ENCODE measurements at places on chromosomes 12 and 14.

GRCh38 chr12:12881151-12881909, 10.0 kb upstream of the GPRC5A start:
- no peak for DNase-seq

DNA sequence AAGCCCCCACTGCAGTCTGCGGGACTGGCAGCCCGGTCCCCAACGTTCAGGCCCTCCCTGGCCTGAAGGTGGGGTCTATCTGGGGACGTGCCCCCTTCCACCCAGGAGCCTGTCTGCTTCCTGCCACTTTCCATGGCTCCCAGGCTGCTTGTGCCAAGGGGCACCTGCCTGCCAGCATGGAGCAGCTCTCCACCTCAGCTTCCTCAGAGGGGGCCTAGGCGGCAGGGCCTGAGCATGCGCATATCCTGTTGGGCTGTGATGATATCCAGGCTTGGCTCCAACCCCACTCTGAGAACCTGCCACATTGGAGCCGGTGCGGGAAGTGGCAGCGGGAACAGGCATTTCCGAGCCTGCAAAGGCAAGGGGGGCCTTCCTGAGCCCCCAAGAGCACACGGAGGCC, 57.4 kb downstream of the FUT8 start:
- DNase-seq: no peak

- DNase-seq: no peak
Measured at GRCh38 chr14:63297372-63298063, 21.2 kb downstream of the GPHB5 start.

DNA sequence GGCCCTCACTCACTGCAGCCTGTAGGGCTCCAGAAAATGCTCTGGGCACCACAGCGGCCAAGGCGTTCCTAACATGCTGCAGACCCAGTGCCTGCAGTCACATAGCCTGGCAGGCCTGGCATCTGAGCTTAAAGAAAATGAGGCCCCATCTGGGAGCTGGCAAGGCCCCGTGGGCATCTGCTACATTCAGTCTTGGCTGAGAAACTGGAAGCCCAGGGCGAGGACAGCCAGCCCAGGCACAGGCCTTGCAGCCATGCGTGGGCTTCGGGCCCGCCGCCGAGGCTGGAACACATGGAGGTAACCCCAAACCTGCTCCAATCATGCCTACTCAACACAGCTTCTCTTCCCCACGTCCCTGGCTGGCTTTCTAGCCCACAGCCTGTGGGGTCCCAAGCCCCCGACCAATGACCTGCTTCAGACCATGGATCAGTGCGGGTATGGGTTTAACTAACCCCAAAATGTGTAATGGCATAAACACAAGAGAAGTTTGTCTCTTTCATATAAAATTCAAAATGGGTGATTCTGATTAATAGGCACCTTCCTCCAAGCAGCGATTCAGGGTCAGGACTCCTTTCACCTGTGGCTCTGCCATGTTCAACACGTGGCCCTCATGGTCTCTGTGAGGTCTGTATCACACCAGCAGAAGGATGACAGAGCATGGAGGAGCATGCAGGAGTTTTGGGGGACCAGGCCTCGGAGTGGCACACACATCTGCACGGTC, 6.4 kb downstream of the NGB start:
- DNase-seq: no peak

DNA sequence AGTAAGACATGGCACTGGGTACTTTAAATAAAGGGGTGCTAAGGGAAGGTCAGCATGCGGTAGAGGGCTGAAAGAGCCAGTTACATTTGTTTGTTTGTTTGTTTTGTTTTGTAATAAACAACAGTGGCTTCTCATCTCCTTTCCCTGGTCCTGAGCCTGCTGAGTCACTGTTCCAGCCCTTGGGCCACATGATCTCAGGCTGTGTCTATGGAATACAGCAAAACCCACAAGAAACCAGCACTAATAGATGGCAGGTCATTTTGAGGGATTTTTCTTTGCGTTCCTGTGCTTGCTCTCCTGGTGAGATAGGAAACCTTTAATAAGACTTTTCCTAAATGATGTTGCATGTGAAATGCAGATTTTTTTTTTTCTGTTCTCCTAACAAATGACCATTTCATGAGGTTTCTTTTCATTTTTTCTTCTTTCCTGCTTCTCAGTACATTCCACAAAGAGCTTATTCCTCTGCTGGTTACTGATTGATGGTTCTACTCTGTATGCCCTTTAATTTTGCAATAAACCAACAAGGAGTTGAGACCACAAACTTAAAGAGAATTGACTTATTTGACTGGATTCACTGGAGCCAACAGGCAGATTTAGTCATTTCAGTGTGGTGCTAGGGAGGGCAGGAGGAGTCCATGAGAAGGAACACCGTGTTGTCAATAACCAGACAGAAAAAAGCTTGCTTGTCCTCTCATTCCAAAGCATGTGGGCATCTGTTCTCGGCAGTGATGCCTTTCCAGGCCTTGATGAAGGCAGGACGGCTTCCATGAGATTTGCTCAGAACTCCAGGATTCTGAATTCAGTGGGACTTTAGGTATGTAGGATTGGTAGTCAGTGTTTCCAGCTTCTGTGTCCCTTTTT, 459.2 kb downstream of the RAD51B start:
- DNase-seq: no peak

GRCh38 chr12:131863711-131864396, 30.6 kb upstream of the ULK1 start:
- DNase-seq: no peak

GRCh38 chr14:69208666-69209065, 17.4 kb downstream of the EXD2 start:
- DNase-seq: no peak

GRCh38 chr12:13691598-13691997, 289.8 kb downstream of the GRIN2B start:
- DNase-seq: no peak

GRCh38 chr14:76765461-76765931, 4.2 kb downstream of the VASH1 start:
- DNase-seq: no peak

GRCh38 chr14:101134161-101134631, 230.7 kb upstream of the RTL1 start:
- no peak for DNase-seq

DNA sequence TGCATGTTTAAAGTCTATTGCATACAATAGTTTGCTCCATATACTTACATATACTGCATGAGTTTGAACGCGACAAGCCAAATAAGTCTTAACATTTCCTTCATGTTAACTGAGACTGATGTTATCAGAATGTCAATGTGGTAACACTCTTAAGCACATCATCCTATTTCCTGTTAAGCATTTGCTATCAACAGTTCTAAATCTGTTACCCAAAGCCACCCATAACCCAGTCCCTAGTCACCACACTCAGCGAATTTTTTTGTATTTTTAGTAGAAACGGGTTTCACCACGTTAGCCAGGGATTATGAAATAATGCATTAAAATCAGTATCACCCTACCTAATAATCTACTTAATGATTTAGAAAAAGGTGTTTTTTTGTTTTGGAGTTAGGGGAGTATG, 39.4 kb downstream of the HNRNPC start:
- DNase-seq: no peak

DNA sequence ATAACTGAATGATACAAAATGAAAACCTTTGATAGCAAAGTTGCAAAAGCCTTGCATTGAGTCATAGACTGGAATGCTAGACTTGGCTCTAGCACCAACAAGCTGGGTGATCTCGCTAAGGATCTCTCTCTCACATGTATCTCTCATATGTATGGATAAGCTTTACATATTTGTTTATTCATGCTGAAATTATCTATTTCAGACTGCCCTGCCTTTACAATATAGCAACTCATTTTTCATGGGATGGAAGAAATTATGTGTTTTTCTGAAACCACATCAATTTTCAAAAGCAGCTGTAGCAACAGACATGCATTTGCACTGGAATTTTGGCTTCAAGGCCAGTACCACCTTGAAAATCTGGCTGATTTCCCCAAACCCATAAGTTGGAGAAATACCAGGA, 11.4 kb downstream of the RERG start:
- no peak for DNase-seq

DNA sequence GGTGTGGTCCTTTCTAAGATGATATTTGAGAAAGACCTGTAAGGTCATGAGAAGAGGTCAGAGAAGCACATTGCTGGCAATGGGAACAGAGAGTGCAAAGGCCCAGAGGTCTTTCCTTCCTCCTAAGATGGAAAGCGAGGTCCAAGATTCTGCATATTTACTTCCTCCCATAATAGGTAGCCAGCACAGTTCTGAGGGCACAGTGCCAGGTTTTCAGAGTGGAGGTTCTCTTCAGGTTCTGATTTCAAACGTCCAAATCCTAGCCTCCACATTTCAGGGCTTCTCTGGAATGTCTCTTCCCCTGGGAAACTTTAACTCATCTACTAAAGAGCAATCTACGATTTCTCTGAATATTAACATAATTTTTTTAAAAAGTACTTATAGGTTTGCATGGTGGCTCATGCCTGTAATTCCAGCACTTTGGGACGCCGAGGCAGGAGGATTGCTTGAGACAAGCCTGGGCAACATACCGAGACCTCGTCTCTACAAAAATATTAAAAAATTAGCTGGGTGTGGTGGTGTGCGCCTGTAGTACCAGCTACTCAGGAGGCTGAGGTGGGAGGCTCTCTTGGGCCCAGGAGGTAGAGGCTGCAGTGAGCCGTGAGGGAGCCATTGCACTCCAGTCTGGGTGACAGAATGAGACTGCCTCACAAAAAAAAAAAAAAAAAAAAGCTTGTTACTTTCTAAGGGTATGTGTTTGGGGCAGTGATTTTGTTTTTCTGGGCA, 526 bp upstream of the MRPL42 start:
- DNase-seq: no peak

- peak; percentile 35 for DNase-seq
Measured at GRCh38 chr14:39491134-39491571, 58.9 kb upstream of the FBXO33 start.

- DNase-seq: no peak
Measured at GRCh38 chr12:110849221-110849620, 2.4 kb downstream of the CCDC63 start.

DNA sequence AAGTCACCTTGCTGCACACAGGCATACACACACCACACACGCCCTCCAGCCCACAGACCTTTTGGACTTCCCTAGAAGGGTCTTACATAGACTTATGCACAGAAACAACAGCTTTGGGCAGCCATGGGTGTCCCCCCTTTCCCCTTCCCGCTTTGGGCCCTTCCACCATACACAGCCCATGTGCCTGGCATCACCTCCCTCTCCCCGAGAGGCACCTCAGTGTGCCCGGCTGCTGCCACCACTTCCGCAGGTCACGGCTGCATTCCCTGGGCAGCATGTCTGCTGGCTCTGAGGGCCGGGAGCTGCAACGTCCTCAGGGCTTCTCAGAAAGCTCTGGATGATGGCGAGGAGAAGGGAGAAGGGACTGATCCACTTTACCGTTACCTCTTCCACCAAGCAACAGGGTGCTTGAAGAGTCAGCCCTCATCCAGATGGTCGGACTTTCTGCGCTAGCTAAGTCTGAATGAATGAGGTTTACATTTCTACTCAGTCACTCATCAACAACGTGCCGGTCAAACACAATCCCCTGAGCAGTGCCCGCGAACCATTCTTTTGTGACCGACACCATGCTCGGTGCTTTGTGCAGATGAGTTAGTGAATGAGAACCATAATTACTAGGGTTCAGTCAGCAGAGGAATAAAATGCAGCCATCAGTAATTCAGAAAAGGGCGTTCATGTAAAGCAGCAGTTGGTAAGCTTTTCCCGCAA, 72.2 kb upstream of the BCL11B start:
- DNase-seq: no peak

- no peak for DNase-seq
Measured at GRCh38 chr12:81815611-81816010, 56.5 kb upstream of the PPFIA2 start.

GRCh38 chr14:92439537-92440344, 73.8 kb upstream of the RIN3 start:
- DNase-seq: no peak

- no peak for DNase-seq
Measured at GRCh38 chr14:65826946-65827345, 414.4 kb downstream of the FUT8 start.

- no peak for DNase-seq
Measured at GRCh38 chr14:22939684-22940083, 10.5 kb upstream of the PRMT5 start.

DNA sequence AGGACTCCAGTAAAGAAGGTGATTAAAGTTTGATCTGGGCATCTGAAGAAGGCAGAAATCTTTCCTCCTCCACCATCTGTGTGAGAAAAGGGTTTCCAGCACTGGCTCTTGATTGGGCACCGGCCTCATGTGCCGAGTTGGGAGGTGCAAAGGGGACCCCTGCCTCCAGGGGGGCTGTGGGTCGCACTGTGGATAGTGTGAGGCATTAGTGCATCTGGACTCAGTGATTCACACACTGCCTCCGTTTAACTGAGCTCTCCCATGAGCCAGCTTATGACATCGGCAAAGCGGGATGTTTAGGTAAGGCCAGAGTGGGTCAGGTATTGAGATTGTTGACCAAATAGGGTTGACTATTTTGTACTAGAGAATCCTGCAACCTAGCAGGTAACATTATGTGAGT, 8.9 kb downstream of the C1S start:
- no peak for DNase-seq

GRCh38 chr14:56224691-56225681, 106.8 kb downstream of the PELI2 start:
- DNase-seq: peak; percentile 63

- DNase-seq: no peak
Measured at GRCh38 chr14:97233319-97233985, 436.3 kb downstream of the VRK1 start.

GRCh38 chr12:70590051-70590450, 47.2 kb downstream of the PTPRB start:
- DNase-seq: peak; percentile 50

GRCh38 chr12:12896260-12896659, 4.9 kb downstream of the GPRC5A start:
- no peak for DNase-seq

GRCh38 chr12:3176754-3177153, 99.6 kb downstream of the TSPAN9 start:
- DNase-seq: no peak

DNA sequence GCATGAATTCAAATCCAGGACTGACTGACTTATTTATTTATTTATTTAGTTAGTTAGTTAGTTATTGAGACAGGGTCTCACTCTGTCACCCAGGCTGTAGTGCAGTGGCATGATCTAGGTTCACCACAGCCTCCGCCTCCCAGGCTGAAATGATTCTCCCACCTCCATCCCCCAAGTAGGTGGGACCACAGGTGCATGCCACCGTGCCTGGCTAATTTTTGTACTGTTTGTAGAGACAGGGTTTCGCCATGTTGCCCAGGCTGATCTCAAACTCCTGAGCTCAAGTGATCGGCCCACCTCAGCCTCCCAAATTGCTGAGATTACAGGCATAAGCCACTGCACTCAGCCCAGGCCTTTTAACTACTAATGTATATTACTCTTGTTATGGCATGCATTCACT, 36.0 kb downstream of the BTG1 start:
- no peak for DNase-seq

GRCh38 chr12:3795492-3796133, 42.7 kb upstream of the CRACR2A start:
- DNase-seq: no peak

GRCh38 chr12:9692909-9693308, 23.4 kb downstream of the CLEC2D start:
- no peak for DNase-seq
